ENCODE measurements at places on chromosomes 6 and 20.

DNA sequence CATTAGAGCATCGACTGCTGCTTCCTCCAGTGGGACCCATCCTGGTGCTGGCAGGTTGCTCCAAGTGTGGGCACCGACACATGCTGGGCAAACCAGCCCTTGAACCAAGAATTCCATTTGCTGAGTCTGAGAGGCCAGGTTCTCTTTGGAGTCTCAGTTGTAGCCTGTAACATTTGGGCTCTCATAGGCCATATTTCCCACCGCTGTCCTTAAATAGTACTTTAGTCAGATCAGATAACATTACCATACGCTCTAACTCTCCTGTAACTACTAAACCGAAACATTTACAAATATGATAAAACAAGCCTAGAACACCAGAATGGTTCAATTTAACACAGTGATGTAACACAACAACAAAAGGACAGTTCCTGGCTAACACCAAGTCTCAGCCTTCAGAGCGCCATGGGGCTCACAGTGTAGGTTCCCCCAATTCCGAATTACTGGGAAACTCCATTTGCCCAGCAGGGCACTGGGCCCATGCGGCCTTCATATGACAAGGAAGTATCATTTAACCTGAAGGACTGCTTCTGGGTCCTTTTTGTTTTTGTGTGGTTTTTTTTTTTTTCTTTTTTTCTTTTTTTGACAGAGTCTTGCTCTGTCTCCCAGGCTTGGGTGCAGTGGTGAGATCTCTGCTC, 28.4 kb upstream of the CD93 start:
- DNase-seq, result no peak

- DNase-seq, result no peak
Measured at GRCh38 chr20:25320035-25320800, 70.4 kb downstream of the ABHD12 start.

- no peak for DNase-seq
Measured at GRCh38 chr6:10505529-10505928, 15.6 kb upstream of the GCNT2 start.

- no peak for DNase-seq
Measured at GRCh38 chr6:169207482-169207881, 46.2 kb downstream of the THBS2 start.

- no peak for DNase-seq
Measured at GRCh38 chr6:26092443-26092842, 5.2 kb downstream of the HFE start.

- no peak for DNase-seq
Measured at GRCh38 chr6:10886691-10887502, at the start of gene SYCP2L. Gene SYCP2L (plus strand): TSS chr6:10887052. CDS start chr6:10887127, 75 bp downstream.

DNA sequence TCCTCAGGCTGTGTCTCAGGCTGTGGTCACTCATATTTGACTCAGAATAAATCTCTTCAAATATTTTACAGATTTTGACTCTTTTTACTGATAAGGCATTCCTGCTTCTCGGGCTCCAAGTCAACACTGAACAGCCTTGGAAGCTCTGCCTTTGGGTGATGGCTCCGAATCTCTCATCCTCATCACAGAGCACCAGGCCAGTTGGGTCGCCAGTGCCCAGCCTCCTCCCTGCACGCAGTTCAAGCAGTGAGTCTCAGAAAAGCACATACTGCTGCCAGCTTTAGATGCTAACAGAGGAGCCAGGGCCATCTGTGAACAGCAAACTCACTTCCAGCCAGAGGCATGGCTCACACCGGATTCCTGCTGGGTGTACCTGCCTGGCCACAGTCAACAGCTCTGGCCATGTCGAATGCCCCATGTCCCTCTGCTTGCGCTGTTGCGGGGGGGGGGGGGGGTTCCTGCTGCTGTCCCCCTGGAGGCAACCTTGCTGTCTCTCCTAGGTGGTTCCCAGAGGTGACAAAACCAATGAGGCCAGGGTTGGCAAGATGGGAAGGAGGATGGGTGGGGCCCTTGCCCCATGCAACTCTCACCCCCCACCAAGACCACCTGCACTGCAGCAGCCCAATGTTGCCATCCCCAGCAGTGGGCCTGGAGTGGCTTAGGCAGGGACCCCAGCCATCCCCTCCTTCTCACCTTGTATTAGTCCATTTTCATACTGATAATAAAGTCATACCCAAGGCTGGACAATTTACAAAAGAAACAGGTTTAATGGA, 248.8 kb downstream of the ERMARD start:
- DNase-seq, result no peak

GRCh38 chr20:42099101-42099500, 480.9 kb upstream of the CHD6 start:
- no peak for DNase-seq

DNA sequence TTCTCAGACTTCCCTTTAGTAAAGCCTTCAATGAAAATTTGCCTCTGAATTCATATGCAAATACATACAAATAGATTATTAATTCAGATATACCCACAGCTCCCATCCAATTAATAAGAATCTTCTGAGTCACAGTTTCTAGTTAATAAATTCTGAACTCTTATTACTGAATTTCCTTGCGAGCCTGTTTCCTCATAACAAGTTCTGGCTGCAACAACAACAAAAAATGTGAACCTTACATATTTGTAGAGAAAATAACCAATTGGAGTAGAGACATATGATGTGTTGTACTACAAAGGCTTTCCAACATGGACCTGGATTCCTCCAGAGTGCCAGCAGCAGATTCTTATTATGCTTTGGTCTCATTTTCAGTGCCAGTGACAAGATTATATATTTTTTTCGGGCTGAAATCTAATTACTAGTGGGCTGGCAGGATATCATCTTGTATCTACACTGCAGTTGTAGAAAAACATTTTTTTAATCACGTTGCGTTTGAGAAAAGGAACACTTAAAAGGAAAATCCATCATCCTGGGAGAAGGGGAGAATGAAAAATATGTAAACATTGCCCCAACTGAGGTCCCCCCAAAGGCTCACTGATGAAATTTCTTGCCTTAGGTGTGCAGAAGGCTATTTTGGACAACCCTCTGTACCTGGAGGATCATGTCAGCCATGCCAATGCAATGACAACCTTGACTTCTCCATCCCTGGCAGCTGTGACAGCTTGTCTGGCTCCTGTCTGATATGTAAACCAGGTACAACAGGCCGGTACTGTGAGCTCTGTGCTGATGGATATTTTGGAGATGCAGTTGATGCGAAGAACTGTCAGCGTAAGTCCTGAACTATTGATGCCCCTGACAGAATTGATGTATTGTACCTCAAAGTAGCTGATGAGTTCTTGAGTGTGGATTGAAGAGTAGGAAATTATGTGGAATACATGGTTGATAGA, 404.6 kb downstream of the LAMA2 start:
- DNase-seq, result no peak

DNA sequence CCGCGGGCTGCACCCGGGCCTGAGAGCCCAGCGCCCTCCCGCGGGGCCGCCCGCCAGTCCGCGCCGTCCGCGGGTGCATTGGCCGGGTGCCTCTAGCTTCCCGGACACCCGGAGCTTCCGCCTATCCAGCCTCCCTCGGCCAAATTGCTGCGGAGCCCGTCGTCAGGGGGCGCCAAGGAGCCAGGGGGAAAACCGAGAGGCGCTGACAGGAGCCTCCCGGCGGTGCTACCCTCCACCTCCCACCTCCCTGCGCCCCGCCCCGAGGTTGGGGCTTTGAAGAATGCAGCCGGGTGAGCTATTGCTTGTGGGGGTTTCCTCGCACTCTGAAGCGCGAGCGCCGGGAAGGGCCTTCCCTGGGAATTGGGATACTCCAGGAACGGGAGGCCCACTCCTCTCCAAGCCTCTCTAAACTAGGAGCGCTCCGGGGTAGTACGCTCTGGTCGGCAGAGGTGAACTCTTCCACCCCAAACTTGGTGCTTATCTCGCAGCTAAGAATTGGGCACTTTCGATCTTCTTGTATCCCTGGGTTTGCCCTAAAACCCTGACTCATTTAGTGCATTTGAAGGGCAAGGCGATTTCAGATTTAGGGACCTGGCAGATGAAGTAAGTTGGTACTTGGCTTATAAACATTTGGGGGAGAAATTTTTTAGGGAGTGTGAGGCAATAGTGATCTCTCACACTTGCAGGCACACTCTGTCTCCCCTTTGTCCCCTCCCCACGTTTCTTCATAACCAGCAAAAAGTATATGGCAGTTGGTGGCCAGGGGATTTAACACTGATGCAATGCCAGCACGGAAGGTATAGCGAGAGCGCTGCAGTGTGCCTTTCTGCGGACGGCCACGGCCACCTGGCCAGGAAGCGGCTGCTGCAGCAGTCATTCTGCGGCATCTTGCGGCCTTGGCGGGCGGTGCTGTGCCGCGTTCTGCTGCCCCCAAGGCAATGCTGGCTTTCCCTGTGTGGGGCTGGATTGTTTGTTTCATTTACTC, 556 bp downstream of the BEND6 start:
- DNase-seq, result peak; percentile 55

DNA sequence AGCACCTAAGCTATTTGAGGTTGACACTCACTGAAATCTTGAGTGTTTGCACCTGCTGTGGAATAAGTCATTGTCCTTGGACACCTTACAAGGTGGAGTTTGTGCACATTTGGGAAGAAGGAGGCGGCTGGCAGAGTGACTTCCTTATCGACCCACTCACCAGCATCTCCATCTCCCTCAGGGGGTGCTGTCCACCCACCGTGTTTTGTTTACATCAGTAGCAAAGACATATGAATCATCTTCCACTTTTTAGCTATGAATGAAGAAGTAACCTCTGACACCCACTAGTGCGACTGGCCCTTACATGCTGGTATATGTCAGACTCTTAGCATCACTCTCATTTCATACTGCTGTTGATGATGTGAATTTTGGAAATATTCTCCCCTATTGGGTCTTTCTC, 119.5 kb upstream of the SGK1 start:
- peak; percentile 39 for DNase-seq

DNA sequence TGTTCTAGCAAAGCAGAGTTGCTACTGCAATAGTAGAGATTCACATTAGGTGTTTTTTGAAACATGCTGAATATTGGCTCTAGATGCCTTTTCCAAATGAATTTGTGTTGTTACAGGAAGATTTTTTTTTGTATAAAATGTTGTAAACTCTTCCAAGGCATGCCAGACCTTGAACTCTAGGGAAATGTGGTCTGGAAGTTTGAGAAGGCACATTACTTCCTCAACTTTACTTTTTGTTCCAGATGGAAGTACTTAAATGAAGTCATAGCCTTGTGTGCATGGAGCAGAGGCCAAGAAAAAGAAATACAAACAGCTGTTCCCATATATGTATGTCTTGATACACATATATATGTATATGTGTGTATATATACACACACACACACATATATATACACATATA, 585.7 kb upstream of the MARCKS start:
- DNase-seq, result no peak

DNA sequence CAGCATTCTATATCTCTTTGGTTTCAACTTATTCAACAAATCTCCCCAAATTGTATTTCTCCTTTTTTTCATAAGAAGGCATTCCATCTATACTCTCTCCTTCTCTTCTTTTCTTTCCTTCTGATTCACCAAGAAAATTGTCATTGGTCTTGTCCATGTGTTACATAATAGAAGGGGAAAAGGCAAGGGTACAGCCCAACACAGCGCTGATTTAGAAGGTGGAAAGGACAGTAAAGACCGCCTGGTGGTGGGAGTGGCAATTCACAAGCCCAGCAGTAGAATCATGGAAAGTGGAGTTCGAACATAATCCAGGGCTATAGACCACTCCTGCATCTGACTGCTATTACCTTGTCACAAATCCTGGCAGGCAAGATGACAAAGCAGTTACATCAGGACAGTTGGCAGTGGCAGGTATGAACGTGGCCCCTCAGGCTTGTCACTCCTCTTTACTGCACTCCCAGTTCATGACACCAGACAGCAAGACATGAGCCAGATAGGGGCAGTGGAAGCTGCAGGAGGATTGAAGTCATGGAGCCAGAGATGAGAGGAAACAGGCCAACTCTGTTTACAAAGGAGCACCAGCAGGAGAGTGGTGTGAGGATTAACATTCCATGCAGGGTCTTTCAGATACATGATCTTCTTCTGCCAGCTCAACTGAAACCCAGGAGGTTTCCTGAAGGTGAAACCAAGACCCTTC, 2.1 kb upstream of the TNFAIP3 start:
- no peak for DNase-seq

- DNase-seq, result no peak
Measured at GRCh38 chr20:59611286-59611685, 6.9 kb downstream of the PHACTR3 start.

GRCh38 chr6:26198722-26199056, 111.5 kb downstream of the HFE start:
- no peak for DNase-seq

DNA sequence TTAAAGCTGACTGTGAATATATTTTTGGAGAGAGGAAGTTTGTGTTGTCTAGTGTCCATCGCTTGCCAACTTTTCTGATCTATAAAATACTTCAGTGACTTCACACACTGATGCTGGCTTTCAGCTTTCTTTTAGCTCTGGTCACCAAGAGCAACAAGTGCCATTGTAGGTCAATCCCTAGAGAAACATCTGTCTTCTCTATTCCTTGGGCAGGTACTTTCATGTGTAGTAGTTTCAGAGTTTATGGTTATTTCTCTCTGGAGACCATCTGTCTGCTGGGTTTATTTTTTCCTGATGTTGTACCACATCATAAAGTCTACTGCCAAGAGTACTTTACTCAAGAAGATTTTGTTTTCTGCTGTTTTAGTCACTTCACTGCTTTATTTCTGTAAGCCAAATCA, 249.9 kb downstream of the KHDC1L start:
- DNase-seq, result no peak

GRCh38 chr6:159074876-159075275, 30.1 kb upstream of the TAGAP start:
- DNase-seq, result no peak

DNA sequence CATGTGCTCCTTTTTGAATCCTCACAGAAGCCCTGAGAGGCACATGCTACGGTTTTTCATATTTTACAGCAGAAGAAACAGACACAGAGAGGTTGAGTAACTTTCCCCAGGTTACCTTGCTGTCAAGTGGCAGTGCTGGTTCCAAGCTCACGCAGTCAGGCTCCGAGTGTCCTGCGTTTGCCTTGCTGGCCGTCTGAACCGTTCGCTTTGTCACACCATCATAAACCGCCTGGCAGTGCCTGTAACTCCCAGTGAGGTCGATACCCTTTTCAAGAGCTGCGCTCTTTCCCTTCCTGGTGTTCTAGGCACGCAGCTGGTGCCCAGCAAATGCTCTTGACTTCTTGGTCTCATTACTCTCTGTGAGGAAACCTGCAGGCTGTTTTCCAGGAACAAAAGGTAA, 31.3 kb upstream of the KCNG1 start:
- no peak for DNase-seq

GRCh38 chr20:1870792-1871550, 24.2 kb upstream of the SIRPA start:
- peak; percentile 74 for DNase-seq

DNA sequence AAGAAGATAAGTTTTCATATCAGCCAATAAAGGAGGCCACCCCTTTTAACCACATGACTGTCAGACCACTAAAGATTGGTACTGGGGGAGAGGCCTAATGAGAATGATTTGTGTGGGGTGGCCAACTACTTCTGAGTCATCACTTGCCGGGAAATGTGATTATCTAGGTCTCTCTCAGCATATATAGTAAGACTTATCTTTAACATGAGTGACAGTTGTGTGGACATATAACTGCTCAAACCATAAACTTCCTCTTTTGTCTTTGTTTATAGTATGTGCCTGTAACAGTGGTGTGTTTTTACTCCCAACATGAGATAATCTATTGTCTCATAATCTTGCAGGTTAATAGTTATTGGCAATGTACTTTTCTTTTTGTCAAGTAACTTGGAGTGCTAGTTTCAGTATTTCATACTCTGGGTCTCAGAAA, 312.4 kb downstream of the CDKAL1 start:
- DNase-seq, result no peak

GRCh38 chr20:62818592-62819493, 2.0 kb downstream of the COL9A3 start:
- no peak for DNase-seq

GRCh38 chr6:154012852-154013251, 26.2 kb upstream of the OPRM1 start:
- no peak for DNase-seq

Data from germinal center (tissue), 1 donor.